ENCODE measurements at places on chromosomes 13 and 19. TPM values are rescaled to one million over a fixed set of nuclear protein-coding genes. Genes with fewer than 3 reads are reported as not detected.

GRCh38 chr19:35549174-35549788 is 3.9 kb downstream of the TMEM147 start:
- DNase-seq = no peak

UQCR11 gene
- total RNA-seq = 933 TPM

DNA sequence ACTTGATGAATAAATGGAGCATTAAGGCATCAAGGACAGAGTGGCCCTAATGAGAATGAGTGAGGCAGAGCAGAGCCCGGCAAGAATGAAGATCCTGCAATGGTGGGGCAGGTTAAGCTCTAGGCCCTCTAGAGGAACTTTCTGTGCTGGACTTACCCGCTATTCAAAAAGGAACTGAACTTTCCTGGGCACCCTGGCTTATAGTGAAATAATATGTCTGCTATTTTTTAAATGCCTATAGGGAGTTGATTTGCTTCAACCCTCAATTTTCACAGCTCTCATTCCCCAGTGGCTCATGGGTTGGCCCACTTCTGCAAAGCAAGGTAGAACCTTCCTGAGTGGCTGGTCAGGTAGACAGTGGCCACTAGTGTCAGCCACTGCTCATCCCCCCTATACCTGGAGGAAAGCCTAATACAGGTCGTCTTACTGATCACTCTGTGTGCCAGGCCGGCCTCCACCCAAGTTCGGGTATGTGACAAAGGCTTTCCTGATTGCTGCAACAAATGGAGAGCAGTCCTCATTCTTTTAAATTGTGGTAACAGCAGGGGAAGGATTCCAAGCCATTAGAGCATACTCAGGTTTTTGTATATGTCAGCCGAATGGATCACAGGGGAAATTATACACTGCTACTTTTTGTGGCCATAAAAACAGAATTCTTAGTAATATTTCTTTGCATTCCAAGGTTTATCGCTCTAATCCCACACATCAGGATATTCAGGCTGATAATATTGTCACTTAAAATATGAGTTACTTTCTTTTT is 103.0 kb downstream of the KL start:
- DNase-seq = no peak

RFPL4AL1 gene
- total RNA-seq = not detected

KL gene
- 2.3 TPM for total RNA-seq

- DNase-seq = no peak
Observed at GRCh38 chr13:109333893-109334651, 452.3 kb downstream of the IRS2 start.

Data from left cardiac atrium (tissue), 4 donors.